Anterior cingulate cortex (tissue), 58 donors: ENCODE measurements at places on chromosomes 5 and 9.

GRCh38 chr9:6415266-6415665, 2.3 kb downstream of the UHRF2 start:
- no peak for DNase-seq

GRCh38 chr5:66701244-66701643, 105.1 kb downstream of the MAST4 start:
- no peak for DNase-seq

GRCh38 chr9:97524424-97524823, 23.0 kb downstream of the TMOD1 start:
- DNase-seq = no peak

GRCh38 chr5:128649192-128649591, 111.1 kb upstream of the FBN2 start:
- no peak for DNase-seq

GRCh38 chr9:3608011-3608410, 82.2 kb upstream of the RFX3 start:
- no peak for DNase-seq

DNA sequence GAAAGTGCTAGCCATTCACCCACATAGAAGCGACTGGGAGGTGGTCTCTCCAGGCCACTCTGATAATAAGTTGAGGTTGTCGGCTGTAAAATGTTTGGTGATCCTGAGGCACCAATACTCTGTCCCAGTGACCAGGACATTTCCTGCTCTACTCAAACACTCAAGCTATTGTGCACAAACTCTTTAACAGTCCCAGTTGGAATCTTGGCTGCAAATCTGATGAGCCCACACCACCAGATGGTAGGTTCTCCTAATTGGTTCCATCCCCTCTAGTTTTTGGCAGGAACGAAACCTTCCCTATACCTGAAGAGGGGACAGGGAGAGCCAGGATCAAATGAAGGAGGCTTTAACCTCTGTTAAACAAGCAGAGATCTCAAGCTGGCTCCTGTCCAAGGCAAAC, 14.3 kb downstream of the GRIA1 start:
- no peak for DNase-seq

GRCh38 chr9:88523056-88523455, 11.9 kb upstream of the NXNL2 start:
- no peak for DNase-seq

- no peak for DNase-seq
These were observed 252.1 kb downstream of the CRB2 start for GRCh38 chr9:123608104-123608503.

DNA sequence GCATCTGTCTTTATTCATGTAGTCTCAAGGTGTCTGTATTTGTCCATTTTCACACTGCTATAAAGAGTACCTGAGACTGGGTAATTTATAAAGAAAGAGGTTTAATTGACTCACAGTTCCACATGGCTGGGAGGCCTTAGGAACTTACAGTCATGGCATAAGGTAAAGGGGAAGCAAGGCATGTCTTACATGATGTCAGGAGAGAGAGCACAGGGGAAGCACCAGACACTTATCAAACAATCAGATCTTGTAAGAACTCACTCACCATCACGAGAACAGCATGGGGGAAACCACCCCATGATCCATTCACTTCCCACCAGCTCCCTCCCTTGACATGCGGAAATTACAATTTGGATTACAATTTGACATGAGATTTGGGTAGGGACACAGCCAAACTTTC, 44.2 kb downstream of the NLN start:
- no peak for DNase-seq

DNA sequence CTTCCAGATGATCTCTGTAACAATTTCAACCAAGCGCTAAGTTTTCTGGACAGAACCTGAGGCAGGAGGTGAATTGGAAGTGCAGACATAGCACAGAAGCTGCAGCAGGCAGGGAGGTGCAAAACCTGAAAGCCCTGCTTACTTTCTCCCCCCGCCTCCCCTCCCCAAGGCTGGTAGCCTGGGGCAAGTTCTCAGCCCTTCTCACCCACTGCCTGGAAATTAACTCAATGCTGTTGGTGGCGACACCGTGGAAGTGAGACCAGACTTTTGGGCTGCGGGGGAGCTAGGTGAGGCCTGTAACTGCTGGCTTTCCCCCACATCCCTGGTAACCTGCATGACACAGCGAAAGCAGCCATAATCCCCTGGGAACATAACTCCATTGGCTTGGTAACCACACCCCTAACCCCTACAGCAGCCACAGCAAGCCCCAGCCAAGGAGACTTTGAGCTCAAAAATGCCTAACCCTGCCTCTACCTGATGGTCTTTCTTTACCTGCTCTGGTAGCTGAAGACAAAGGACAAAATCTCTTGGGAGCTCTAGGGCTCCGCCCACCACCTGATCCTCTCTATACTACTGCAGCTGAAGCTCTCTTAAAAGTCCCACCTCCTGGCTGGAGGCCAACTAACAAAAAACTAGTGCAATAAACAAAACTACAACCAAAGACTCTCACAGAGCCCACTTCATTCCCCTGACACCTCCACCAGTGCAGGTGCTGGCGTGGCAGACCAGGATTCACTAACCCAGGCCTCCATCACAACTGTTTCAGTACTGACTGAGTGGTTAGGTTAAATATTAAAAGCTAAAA, 11.9 kb upstream of the OR13C8 start:
- no peak for DNase-seq
